ENCODE measurements at places on chromosomes 12 and 14.

- no peak for DNase-seq
These were observed 91.3 kb downstream of the RPAP3 start for GRCh38 chr12:47614521-47614920.

DNA sequence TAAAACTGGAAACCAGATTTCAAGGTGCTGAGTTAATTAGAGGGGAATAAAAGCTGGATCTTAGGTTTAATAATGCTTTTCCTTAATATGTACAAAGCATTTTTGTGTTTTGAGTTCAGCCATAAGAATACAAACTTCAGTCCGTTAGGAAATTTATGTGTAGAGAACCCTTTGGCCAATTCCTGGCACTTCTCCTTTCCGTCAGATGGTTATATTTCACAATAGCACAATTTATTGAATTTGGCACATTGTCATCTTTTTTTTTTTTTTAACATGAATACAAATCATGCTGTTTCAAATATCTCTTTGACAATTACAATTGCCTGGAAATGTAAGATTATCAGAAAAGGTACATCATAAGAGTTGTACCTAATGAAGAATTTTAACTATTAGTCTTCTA lies 56.2 kb upstream of the DDHD1 start:
- peak; percentile 12 for DNase-seq

- DNase-seq = no peak
These were observed 47.0 kb downstream of the WDR89 start for GRCh38 chr14:63594455-63595372.

DNA sequence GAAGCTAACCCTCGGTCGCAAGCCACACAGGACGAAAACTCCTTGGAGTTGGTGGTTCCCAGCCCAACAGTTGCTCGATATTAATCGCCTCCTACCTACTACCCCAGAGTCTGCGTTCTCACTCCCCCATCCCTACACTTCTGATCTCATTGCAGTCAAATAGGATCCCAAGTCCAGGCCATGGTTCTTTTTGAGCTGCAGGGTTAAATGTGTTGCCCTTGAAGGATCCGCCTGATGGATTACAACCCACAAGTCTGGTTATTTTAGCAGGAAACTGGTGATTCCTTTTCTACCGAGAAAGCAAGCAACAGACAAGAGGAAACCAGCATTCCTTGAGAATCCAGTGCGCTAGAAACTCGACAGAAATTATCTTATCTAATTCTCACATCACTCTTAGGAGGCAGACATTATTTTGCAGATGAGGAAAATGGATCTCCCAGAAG lies 785 bp upstream of the NIN start:
- no peak for DNase-seq

- peak; percentile 72 for DNase-seq
These were observed 36.3 kb upstream of the BAZ1A start for GRCh38 chr14:34911209-34912150.

DNA sequence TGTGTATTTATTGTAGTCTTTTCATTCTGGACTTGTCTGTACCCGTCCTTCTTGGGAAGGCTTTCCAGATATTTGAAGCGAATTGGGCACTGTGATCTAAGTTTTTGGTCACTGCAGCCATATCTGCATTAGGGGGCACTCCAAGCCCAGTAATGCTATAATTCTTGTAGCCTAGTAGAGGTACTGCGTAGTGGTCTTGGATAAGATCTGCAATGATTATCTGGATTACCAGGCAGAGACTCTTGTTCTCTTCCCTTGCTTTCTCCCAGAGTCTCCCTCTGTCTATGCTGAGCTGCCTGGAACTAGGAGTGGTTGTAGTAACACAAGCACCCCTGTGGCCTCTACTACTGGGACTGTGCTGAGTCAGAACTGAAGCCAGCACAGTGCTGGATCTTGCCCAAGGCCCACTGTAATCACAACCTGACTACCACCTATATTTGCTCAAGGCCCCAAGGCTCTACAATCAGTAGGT lies 30.0 kb downstream of the SLC38A2 start:
- DNase-seq = peak; percentile 49

- DNase-seq = no peak
These were observed 66.4 kb downstream of the GALNT9 start for GRCh38 chr12:132263061-132263360.

DNA sequence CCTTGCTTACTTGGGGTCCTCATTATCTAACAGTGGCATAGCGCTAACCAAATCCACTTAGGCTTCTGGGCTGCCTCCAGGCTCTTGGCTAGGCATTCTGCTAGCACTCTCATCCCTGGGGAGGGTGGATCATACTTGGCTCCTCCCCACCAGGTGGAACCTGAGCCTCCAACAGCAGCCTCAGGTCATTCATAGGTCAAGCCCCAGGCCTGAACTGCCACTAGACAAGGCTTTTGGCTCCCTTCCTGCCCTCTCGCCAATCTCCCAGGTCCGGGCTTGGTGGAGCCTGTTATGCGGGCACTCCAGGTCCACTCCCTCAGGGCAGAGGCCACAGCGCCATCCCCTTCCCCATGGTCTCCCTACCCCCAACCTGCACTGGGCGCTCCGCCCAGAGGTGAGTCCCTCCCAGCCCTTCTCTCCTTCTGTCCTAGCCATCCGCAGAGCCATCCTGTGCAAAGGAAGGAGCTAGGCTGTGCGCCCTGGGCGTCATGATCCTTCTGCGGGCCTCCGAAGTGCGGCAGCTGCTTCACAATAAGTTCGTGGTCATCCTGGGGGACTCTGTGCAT lies 154.9 kb upstream of the AMIGO2 start:
- no peak for DNase-seq

DNA sequence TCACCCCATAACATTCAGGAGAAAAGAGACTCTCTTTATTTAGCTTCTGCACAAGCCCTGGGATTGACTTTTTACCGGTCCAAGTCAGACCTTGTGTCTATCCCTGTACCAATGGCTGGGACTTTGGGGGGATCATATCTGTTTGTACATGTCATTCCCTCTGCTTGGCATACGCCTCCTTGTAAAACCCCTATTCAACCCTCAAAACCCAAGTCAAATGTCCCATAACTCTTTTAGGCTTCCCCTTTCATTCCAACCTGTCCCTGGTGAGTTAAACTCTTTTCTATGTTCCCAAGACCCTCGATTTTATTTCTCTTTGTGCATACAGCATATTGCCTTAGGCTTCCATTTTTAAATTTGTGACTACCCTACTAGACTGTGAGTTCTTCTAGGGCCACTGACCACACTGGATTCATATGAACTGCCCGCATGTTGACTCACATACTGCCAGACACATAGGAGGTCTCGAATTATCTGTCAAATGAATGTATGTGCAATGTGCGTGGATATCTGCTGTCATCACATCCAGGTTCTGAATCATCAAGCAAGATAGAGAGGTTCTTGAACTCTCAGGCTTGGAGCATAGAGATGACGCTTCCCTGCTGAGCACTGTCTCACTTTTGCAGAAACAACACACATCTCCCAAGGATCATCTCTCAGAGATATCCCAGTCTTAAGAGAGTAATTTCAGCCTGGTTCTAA lies 548.6 kb upstream of the TBX3 start:
- peak; percentile 73 for DNase-seq

DNA sequence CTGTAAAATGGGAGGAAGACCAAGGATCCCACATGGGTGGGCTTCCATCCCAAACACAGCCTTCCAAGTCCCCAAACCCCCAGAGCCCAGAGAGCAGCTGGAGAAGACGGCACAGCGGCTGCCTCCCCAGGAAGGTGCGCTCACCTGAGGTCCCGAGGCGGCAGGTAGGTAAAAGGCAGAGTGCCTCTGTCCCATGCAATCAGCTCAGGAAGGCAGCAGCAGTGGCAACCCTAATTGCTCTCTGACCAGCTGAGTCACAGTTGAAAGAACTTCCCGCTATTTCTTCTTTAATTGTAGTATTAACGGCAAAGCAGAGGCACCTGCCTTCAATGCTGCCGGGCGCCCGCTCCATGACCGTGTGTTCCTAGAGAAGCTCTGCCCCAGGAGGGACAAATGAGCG lies 91.1 kb upstream of the BCL11B start:
- DNase-seq = no peak

- no peak for DNase-seq
These were observed 139.8 kb downstream of the ANO6 start for GRCh38 chr12:45355730-45356129.

- DNase-seq = peak; percentile 21
These were observed 101.9 kb downstream of the SETD3 start for GRCh38 chr14:99378782-99379214.

GRCh38 chr14:61080591-61081010 lies 99.6 kb downstream of the SLC38A6 start:
- DNase-seq = peak; percentile 97

GRCh38 chr12:45580356-45580969 lies 149.0 kb upstream of the ARID2 start:
- DNase-seq = no peak

- DNase-seq = no peak
These were observed 170.9 kb downstream of the PTCSC3 start for GRCh38 chr14:36005670-36006069.

DNA sequence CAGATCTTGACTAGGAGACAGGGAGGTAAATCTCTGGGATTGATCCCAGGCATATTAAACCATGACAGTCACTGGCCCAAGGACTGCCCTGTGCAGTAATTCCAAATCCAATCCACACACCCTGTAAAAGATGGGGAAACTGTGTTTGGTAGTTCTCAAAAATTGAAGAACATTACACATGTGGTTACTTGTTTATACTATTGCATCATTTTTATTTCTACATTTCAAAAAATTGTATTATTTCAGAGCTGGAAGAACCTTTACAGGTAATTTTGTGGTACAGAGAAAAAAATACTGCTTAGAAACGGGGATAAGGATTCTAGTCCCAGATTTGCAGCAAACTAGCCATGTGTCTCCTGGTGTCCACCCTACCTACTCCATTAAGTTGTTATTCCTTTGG lies 400.5 kb downstream of the LRIG3 start:
- DNase-seq = no peak

DNA sequence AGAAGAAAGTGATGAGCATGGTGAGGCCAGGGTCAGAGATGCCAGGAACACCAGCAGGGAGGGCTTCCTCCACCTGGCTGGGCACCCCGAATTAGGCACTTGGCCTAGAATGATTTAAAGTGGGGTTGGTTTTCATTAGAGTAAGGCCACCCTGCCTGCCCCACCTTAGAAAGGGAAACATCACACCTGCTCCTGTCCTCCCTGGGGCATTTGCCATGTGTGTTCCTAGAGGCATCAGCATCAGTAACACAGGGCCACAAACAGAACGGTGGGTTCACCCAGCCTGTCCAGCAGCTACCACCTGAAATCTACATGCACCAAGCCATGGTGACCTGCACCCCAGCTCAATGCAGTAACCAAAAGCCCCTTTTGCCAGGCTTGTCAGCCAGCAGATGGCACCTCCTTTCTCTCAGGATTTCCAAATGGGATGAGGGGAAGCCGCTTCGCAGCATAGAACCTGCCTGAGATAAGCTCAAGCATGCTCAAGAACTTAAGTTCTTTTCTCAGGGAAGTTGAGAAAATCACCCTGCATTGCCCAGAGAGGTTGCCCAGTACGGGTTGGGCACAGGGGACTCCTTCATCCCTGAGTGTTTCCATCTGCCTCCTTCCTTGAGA lies 338.8 kb downstream of the DPF3 start:
- no peak for DNase-seq

GRCh38 chr12:40127408-40127807 lies 21.5 kb upstream of the SLC2A13 start:
- no peak for DNase-seq

DNA sequence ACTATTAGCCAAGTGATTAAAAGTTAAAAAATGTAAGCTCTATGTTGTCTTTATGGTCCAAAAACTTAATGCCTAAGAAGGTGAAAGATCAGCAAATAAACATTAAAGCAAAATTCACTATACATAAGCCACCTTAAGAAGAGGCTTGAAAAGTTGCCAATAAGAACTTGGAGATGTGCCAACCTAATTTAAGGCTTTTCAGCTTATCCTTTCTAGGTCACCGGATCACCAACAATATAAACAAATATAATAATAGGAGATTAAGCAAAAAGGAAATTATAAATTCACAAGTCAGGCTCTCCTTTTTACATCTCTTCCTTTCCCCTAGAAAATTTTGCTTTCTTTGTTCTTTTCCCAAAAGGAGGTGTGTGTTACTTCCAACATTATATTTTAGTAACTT lies 30.9 kb downstream of the SLC2A3 start:
- no peak for DNase-seq

DNA sequence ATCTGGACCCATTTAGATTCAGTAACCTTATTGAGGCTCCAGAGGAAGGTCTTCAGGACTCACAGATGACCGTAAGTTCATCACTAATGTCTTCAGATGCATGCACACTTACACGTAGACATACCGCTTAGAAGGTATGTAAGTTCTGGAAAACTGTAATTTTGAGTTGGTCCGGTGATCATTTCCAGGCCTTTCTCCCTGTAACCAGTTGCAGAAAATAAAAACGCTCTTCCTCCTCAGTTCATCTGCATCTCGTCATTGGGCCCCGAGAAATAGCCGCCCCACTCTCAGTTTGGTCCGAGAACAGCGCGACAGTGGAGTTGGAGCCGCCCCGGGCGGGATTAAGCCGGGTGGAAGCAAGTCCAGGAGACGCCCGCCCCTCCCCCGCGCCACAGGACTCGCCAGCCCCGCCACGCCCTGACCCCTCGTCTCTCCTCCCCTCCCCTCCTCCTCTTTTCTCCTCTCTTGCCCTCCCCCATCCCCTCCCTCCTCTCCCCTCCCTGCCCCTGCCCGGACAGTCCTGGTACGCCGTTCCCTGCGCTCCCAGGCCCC lies 83.7 kb downstream of the TNFAIP2 start:
- DNase-seq = peak; percentile 94

Data from AG10803 (cell line).